ENCODE measurements at places on chromosomes 1 and 21.

GRCh38 chr1:48251821-48252220 lies 29.3 kb downstream of the SLC5A9 start:
- DNase-seq: no peak

- no peak for DNase-seq
These were observed 889 bp upstream of the SCYL3 start for GRCh38 chr1:169894424-169895145.

DNA sequence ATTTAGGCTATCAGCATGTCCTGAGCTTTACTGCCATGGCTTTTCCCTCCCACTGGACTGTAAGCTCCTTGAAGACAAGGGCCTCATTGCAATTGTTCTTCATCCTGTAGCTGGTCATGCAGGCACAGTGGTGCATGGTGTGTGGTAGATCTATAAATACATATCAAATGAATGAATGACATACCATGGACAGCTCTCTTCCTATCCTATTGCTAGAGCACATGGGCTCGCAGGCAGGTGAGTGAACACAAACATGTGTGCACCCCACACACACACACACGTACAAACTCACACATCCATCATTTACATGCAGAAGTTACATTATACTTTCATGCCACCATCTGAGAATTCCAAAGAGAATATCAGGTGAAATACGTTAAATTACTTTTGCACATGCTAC lies 172.9 kb upstream of the RUNX1 start:
- DNase-seq: no peak

- DNase-seq: no peak
These were observed 310.2 kb downstream of the FAM72C start for GRCh38 chr1:143661418-143662101.

DNA sequence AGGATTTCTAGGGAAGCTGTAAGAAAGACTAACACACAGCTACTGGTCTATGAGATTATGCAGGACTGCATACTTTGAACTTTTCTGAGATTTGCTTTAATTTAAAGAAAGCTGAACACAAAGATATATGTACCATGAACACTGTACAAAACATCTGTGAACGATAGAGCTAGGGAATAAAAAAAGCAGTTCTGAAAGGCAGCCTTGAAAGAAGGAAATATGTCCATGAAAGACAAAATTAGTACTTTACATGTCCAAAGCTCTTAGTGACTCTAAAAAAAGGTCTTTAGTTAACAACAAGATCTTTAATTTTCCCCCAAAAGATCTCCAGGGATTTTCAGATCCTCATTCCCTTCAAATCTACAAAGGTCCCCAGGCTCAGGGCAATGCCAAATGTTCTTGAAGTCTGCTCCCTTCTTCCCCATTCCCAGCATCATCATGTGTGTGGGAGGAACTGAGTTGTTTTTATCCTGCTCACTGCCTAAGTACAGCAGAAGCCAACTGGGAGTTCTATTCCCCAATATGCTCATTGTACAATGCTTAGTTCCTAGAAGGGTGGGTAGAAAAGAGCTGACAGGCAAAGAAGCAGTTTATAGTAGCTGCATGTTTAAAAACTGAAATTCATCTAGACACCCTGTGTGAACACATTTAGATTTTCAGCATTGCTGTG lies 60.1 kb upstream of the PTCH2 start:
- DNase-seq: peak; percentile 32

DNA sequence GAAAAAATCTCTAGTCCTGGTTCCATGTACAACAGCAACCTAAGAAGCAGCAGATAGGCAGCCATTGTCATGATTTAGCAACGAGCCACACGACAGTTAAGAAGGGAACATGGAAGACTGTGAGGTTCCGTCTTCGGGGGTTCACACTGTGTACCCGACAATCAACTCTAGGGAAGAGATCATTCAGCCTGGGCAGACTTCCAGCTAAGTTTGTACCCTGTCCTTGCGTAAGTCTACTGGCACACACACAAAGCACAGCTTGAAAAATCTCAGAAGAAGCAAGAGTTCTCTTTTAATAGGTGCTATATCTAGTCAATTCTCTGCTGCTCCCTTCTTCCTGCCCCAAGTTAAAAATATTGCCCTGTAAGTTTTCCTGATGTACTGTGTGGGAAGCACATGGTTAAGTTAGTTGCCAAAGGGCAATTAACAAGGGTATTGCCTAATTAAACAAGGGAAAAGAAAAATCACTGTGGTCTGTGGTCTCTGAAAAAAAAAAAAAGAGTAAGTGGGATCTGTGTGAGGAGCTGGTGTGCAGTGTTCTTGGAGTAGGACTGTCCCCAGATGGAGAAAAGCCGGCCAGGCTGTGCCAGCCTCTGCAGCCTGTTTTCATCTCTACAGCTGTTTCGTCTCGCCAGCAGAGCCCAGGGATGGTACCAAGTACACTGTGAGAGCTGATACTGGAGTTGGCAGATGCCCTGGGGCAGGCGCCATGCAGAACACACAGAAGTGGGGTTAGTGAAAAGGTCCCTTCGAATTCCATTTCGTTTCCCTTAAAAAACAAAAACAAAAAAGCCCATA lies 6.4 kb upstream of the MYBPHL start:
- DNase-seq: peak; percentile 93

DNA sequence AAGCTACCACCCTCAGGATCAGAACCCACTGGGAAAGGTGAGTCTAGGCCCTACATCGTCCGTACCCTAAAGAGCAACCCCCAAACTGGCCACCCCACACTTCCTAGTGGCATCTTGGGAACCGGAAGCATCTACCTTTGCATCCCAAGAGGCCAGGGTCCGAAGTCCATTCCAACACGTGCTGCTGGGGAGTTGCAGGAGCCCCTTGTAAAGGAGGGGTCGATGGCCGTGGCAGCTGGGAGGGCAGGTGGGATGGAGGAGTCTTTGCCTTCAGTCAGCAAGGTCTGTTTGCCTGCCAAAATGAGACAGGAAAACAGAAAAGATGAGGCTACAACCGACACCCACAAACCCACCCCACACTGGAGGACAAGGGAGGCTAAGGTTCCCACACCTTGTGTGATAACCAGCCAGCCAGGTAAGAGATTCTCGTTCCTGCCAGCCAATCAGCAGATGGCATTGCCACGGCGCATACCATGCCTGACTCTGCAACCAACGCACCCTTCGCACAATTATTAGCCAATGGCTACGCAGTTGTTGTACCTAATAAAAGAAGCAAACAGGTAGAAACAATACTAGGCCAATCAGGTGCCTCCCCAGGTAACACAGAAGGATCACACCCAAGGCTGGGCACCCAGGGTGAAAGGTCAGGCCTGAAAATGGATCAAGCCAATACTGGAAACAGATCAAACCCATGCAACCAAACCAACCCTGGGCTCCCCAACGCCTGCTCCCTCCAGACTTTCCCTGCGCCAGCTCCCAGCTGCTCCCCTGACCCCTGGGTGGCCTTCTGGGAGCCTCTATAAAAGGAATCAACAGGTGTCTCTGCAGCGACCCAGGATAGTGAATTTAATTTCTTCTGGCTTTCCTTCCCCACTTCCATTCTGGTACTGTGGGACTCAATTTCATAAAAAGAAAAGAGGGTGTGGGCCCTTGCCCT lies 35.6 kb downstream of the CASZ1 start:
- no peak for DNase-seq

GRCh38 chr1:14739082-14739832 lies 140.8 kb downstream of the KAZN start:
- no peak for DNase-seq

- no peak for DNase-seq
These were observed 90.7 kb downstream of the VPS13D start for GRCh38 chr1:12320486-12320885.

DNA sequence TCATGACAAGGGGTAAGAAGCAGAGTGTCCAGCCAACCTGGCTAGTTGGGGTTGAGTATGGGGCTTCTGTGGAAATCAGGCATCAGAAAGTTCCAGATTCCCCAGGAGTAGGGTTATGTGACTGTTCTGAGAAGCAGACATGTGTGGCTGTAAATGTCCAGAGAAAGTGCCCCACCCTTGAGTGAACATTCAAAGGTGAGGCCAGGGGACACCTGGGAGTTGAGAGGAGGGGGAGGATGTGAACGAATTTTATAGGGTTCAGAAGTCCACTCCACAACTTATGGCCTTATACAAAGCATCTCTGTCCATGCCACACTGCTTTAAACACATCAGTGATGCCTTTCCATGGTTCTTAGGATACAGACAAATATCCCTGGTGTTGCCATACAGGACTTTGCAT lies 133.3 kb downstream of the IGSF21 start:
- DNase-seq: no peak

DNA sequence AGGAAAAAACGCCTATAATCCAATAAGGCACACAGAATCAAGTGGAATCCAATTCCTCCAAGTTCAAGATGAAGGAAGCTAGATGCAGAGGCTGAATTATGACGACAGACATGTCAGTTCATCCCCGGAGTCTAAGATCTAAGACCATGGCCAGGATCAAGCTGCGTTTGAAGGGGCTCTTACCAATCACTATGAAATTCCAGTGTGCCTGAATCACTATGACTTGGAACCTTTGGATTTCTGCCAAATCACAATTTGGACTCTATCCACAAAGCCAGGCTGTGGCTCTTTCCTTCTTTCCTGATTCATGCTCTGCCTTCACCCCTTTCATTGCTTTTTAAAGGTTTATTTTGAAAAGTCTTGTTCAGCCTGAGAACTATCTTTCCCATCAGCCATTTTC lies 17.1 kb downstream of the OLIG2 start:
- DNase-seq: no peak

GRCh38 chr1:209766051-209766450 lies 10.2 kb downstream of the TRAF3IP3 start:
- DNase-seq: no peak

- DNase-seq: no peak
These were observed 438.0 kb upstream of the VAMP3 start for GRCh38 chr1:7333094-7333493.

DNA sequence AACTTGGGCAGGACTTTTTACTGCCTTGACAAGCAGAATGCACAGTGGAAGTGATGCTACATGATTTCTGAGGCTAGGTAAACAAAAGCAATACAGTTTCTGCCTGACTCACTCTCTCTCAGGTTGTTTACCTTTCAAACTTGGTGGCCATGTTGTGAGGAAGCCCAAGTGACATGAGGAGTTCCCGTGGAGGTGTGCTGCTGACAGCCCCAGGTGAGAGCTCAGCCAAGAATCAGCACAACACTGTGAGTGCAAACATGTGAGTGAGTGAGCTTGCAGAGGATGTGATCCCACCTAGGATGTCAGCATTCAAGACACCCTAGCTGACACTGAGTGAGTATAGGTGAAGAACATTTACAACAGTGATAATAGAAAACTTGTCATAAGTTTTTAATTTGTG lies 71.1 kb upstream of the IFNAR2 start:
- no peak for DNase-seq

- peak; percentile 62 for DNase-seq
These were observed 99.1 kb downstream of the BEND5 start for GRCh38 chr1:48677306-48678287.

DNA sequence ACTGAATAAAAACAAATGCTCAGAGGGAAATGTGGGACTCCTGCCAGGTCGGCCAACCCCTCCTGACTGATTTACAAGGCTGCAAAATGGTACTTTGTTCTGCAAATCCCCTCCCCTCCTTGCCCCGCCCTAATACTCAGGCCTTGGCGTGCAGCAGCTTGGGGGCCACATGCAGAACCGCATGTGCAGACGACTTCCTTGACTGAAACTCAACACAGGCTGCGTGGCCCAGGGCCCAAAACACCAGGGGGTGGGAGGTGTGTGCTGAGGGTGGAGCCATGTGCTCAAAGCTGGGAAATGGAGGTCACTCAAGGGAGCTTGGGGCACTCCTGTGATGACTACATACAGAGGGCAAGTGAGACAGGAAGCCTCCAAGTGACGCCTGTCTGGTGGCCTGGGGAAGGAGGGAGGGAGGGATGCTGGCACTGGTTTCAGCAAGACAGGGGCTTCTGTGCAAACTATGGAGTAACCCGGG lies 87.2 kb downstream of the MRPL37 start:
- no peak for DNase-seq

- no peak for DNase-seq
These were observed 23.4 kb downstream of the DDI2 start for GRCh38 chr1:15640667-15641066.

- DNase-seq: no peak
These were observed 9.7 kb upstream of the TENT5C start for GRCh38 chr1:117596023-117596720.

DNA sequence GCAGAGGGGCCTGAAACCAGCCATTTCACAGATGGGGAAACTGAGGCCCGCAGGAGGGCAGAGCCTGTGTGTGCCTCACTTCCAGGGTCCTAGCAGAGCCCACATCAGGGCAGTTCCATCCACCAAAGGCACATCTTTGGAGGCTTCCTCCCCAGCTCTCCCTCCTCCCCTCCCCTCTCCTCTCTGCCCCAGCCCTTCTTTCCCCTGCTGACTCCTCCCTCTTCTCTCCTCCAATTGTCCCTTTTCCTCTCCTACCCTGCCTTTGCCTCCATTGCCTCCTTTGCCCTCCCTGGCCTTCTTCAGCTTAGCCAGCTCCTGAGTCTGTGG lies 56.6 kb downstream of the TMEM53 start:
- no peak for DNase-seq
